ENCODE measurements at places on chromosomes 5 and 9. TPM values are rescaled to one million over a fixed set of nuclear protein-coding genes. Genes with fewer than 3 reads are reported as not detected.

The OLFML2A gene
- 21.6 TPM for total RNA-seq

The BAAT gene
- total RNA-seq: 0.43 TPM

The AJM1 gene
- 4.0 TPM for total RNA-seq

The TMC1 gene
- total RNA-seq: 0.20 TPM

The CDH9 gene
- total RNA-seq: not detected

The PTGDS gene
- total RNA-seq: 0.59 TPM

The OMD gene
- total RNA-seq: not detected

The LCNL1 gene
- not detected for total RNA-seq

The MXD3 gene
- 22.2 TPM for total RNA-seq

The SV2C gene
- not detected for total RNA-seq

The HK3 gene
- not detected for total RNA-seq
